Activated naive CD4-positive, alpha-beta T cell treated with anti-CD3 and anti-CD28 coated beads, Interleukin-2, amount 50 U/mL, for 16 hours (primary cell): ENCODE measurements at places on chromosomes 6 and 20.

- no peak for DNase-seq
Observed at GRCh38 chr6:80376411-80376810, 269.9 kb downstream of the BCKDHB start.

- no peak for DNase-seq
Observed at GRCh38 chr20:63964412-63964811, 5.3 kb downstream of the ZNF512B start.

DNA sequence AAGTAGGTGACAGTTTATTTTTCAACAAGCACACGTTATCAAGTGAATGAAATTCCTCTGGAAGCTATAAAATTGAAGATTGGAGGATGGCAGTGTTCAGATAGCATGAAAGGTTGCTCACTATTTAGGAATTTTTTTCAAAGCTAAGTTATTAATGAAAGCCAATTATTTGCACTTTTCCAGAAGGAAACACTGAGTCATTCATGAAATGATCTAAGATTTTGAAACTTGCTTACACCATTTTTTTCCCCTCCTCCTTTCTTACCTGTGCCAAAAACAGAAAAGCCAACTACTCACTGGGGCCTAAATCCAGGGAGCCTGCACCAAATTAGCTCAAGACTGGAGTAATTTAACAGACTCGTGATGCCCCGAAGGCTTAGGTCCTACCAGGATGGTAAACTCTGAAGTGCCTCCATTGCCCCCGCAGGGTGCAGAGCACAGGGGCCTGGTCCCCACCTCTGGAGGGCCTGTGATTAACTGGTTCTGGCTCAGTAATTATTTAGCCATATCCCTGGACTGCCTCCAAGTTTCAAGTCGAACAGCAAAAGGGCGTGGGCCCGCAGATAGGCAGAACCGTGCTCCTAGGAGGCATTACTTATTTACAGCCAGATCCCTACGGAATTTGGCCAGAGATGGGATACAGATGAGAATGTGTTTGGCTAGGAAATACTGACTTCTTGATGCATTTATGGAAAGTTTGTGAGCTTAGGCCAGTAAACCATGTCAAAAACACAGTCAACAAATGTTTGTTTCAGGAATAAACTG lies 28.0 kb upstream of the ZNF217 start:
- DNase-seq, result no peak

DNA sequence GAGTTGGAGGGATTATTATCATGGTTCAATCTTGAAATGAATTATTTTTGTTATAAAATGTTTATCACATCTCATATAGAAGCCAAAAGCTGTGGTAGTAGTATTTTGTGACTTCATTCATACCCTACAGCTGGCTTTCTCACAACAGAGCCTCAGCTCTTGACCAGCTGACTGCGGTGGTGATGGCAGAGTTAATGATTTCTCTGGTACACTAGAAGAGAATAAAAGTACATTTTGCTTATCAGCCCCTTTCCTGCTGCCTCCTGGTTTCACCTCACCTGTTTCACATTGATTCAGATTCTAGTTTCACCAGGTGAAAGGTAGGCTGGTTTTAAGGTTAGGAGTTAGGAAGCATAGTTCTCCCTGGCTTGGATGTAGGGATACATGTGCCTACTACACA lies 55.7 kb downstream of the AFG1L start:
- no peak for DNase-seq

GRCh38 chr6:16669227-16669626 lies 92.0 kb downstream of the ATXN1 start:
- DNase-seq, result peak; percentile 70
